Naive thymus-derived CD8-positive, alpha-beta T cell (primary cell): ENCODE measurements at places on chromosomes 7 and 10. TPM values are rescaled to one million over a fixed set of nuclear protein-coding genes. Genes with fewer than 3 reads are reported as not detected.

GRCh38 chr10:133324198-133324792 lies 12.4 kb downstream of the CALY start:
- DNase-seq: peak; percentile 51

DNA sequence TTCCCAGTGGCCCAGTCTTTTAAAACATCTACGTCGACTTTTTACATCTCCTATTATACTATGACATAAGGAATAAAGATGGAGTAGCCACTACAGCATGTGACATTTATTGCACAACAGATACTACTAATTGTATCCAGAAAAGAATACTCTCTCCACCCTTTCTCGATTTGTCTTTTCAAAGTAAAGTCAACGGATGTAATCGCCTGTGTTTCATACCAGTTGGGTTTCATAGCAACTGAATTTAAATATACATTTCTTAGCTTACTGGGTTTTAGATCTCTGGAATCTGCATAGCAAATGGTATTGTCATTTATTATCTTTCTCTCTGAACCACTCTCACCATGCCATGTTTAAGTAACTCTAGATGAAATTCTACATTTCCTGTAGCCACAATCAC lies 86.4 kb upstream of the TRIL start:
- DNase-seq: no peak

- no peak for DNase-seq
These were observed 23.6 kb upstream of the ADCYAP1R1 start for GRCh38 chr7:31028417-31028992.

The STK31 gene
- 1.1 TPM for total RNA-seq

The ZNF37A gene
- total RNA-seq: 28.2 TPM
